Brain pericyte (primary cell): ENCODE measurements at places on chromosomes 5 and 9.

- DNase-seq = peak; percentile 54
These were observed 220.4 kb downstream of the ARRDC3 start for GRCh38 chr5:91162534-91163381.

DNA sequence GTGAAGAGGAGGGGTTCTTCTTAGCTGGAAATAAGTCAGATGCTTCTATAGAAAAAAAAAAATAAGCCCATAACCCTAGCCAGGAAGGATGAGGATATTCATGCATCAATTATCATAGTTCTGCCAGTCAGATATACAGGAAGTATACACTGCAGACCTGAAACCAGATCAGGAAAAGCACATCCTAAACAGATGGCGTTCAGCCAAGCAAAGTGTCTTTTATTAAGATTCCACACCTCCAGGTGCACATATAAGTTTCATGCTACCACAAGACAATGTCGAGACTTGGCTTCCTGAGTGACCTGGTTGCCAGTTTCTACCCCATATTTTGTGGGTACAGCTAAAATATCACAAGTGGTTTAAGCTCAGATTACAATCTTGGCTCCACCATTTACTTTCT lies 108.3 kb downstream of the CETN3 start:
- no peak for DNase-seq

- DNase-seq = peak; percentile 52
These were observed 560.8 kb downstream of the BNC2 start for GRCh38 chr9:16309469-16310271.

DNA sequence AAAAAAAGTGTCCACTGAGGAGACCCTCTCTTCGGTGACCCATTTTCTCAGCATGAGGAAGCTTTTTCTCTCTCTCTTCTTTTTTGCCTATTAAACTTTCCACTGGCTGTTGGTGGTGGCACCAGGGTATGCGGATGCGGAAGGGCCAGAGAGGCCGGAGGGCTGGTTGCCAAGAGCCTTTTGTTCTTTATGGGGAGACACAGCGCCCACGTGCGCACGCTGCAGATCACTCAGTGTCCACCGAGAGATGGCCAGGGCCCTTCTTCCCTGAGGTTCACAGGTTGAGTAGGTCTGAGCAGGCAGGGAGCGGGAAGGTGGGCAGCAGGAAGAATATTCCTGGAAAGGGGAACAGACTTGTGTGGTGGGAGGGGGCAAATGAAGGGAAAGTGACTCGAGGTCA lies 69.1 kb downstream of the STK10 start:
- DNase-seq = no peak

- no peak for DNase-seq
These were observed 23.2 kb downstream of the HK3 start for GRCh38 chr5:176875783-176876505.

GRCh38 chr9:83330207-83331196 lies 207.7 kb downstream of the FRMD3 start:
- no peak for DNase-seq

DNA sequence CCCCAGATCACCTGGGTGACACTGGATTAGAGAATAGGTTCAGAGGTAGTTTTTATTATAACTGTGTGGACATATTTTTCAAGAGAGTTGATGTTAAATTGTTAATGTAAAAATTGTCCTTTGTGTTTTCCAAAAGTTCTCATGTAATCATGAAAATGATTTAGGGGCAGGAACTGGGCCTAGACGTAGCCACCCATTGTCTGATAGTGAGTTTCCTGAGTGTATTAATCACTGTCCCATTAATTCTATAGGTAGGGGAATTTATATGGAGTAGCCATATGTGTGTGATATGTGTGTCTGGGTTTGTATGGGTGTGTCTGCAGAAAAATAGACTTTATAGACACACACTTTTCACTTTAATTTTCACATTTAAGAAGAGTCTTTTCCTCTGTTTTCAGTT lies 144.6 kb upstream of the RAI14 start:
- no peak for DNase-seq

GRCh38 chr5:118857700-118858099 lies 130.6 kb downstream of the DTWD2 start:
- DNase-seq = no peak

DNA sequence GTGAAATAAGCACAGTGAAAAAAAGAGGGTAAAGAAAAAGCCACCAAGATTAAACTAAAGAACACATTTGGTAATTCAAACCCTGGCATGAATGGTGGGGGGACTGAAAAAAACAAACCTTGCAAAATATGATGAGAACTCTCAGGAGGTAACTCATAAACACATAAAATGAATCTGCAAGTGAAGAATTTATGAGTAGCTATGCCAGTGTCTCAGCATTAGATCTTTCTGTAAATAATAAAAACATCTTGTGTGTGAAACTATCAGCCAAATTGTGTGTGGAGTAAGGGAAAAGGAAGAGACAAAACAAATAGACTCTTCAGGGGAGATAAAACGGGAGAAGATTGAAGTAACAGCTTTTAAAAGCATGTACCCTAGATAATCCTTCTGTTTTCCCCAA lies 129.6 kb upstream of the SPEF2 start:
- DNase-seq = no peak

DNA sequence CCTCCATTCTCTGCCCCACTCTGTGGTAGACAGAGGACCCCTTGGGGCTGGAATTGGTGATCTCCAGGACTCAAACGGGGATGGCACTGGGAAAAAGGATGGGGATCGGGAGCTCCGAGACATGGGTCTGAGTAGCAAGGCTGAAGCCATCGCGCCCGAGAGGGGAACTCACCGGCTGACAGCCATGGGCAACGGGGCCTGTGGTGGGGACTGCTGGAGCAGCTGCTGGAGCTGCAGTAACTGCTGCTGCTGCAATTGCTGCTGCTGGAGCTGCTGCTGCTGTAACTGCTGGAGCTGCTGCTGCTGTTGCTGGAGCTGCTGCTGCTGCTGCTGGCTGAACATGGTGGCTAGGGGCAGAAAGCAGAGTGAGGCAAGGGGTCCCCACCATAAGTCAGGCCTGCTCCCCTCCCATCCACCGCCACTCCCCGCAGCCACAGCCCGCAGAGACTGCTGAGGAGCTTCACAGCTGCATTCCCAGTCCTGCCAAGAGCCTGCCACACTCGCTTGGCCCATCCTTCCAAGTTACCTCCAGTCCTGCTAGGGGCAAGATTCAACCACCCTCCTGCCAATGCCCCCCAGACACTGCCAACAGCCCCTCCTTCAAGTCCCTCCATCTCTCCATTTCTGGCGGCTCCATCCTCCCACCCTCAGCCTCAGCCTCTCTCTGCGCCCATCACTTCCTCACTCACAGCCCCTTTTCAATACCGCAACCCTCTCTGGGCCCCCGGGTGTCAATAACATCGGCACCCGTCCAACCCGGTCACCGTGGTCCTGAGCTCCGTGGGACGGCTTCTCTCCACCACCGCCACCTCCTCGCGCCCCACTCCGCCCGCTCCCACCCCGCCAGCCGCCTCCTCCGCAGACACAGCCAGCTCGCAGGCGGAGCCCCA lies 611 bp downstream of the CIZ1 start:
- no peak for DNase-seq

- DNase-seq = peak; percentile 58
These were observed 6.0 kb downstream of the B4GALT1 start for GRCh38 chr9:33161011-33161588.

DNA sequence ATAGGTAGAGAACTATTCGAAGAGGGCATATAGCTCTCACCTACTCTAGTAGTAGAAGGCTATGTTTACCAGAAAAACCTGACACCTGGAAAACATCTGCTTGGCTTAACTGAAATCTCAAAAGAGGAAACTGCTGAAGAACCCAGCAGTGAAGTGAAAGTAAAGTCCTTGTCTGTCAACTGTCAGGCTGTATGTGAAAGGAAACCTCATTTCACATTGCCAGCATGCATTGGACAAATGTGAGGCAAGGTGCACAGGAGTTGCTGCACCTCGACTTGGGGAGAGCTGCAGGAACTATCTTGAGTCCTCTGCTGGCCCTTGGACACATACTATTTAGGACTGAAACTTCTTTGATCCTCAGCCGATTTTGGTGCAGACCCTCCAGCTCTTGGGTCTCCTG lies 53.3 kb downstream of the NREP start:
- DNase-seq = no peak

DNA sequence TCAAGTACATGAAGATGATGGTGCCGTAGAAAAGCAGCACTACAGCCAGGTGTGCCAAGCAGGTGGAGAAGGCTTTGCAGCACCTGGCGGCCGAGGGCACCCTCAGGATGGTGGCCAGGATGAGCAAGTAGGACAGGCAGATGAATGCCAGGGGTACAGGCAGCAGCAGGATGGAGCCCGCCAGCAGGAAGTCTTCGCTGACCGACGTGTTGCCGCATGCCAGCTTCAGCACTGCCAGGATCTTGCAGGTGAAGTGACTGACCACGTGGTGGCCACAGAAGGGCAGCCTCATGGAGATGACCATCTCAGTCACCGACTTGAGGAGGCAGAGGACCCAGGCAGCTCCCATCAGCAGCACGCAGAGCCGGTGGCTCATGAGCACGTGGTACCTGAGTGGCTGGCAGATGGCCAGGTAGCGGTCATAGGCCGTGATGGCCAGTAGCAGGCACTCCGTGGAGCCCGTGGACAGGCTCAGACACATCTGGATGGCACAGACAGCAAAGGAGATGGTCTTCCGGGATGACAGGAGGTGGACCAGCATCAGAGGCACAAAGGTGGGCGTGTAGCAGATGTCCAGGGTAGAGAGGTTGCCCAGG lies 482 bp downstream of the OR13J1 start:
- no peak for DNase-seq

GRCh38 chr5:19853616-19854240 lies 134.3 kb downstream of the CDH18 start:
- no peak for DNase-seq

GRCh38 chr9:30796764-30797163 lies 1587.7 kb upstream of the ACO1 start:
- no peak for DNase-seq

- no peak for DNase-seq
These were observed 4.5 kb upstream of the PCA3 start for GRCh38 chr9:76759732-76760131.

DNA sequence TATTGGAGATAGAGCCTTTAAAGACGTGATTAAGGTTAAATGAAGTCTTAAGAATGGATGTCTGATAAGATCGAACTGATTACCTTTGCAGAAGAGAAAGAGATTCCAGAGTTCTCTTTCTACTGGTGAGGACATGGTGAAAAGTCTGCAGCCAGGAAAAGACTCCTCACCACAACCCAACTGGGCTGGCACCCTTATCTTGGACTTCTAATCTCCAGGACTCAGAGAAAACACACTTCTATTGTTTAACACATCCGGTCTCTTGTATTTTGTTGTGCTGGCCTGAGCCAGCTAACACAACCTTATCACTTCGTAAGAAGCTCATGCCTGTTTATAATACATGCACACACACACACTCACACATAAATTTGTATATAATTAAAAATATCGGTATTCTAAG lies 489.1 kb downstream of the PRDM9 start:
- no peak for DNase-seq

DNA sequence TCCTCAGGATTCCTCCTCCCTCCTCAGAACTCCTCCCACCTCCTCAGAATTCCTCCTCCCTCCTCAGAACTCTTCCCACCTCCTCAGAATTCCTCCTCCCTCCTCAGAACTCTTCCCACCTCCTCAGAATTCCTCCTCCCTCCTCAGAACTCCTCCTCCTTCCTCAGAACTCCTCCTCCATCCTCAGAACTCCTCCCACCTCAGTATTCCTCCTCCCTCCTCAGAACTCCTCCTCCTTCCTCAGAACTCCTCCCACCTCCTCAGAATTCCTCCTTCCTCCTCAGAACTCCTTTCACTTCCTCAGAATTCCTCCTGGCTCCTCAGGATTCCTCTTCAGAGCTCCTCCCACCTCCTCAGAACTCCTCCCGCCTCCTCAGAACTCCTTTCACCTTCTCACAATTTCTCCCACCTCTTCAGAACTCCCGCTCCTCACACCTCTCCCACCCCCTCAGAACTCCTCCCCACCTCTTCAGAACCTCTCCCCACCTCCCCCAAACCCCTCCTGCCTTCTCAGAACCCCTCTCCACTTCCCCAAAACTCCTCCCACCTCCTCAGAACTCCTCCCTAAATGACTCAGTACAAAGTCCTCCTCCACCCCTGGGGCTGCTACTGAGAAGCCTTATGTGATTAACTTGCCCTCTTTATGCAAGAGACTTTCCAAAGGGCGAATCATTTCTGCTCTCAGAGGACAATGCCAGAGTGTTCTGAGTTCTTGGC lies 23.2 kb downstream of the SLC46A2 start:
- DNase-seq = no peak

GRCh38 chr9:107588393-107588792 lies 98.8 kb upstream of the KLF4 start:
- no peak for DNase-seq

DNA sequence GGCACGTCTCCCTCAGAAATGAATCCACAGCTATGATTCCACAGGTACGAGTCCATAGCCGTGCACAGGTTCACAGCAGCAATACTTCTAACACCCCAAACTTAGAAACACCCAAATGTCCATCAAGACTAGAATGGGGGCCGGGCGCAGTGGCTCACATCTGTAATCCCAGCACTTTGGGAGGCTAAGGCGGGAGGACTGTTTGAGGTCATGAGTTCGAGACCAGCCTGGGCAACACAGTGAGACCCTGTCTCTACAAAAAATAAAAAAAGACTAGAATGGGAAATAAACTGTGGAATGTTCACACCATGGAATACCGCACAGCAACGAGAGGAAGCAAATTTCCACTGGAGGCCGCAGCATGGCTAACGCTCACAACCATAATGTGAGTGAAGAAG lies 4.3 kb upstream of the DOLPP1 start:
- no peak for DNase-seq

DNA sequence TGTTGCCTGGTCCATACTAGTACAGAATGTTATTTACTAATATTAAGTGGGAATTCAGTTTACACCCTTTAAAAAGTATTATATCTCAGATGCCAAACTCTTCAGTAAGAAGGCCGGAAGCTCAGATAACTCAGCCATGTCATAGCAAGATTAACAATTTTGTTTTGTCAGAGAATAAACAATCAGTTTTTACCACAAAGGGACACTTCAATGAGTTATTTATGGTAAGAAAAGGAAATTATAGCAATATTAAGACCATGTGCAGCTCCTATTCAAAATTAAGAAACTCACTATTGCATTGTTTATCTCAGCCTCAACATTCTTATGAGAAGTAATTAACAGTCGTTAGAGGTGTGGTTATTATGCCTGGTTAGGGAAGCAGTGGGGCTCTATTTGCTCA lies 13.1 kb upstream of the ARL15 start:
- DNase-seq = no peak
